Placental pericyte (primary cell): ENCODE measurements at places on chromosomes 5 and 9. TPM values are rescaled to one million over a fixed set of nuclear protein-coding genes. Genes with fewer than 3 reads are reported as not detected.

UAP1L1 gene
- 28.2 and 29.1 TPM in 2 replicates for total RNA-seq

KIAA0825 gene
- total RNA-seq: 1.5 and 6.0 TPM in 2 replicates

FYB1 gene
- total RNA-seq: 0.43 TPM in 1 of 2 replicates, not detected in the other

WDR5 gene
- 13.8 and 27.9 TPM in 2 replicates for total RNA-seq

GBGT1 gene
- 1.6 and 10.3 TPM in 2 replicates for total RNA-seq

SPARC gene
- total RNA-seq: 1,482 and 1,594 TPM in 2 replicates

IL11RA gene
- total RNA-seq: 5.9 and 10.2 TPM in 2 replicates

PHF24 gene
- total RNA-seq: not detected in 2 replicates

RIOK2 gene
- 20.6 and 24.1 TPM in 2 replicates for total RNA-seq
